ENCODE measurements at places on chromosomes 7 and 10.
A peak's percentile ranks its signal among the peaks of the same experiment; 100 is the strongest.

DNA sequence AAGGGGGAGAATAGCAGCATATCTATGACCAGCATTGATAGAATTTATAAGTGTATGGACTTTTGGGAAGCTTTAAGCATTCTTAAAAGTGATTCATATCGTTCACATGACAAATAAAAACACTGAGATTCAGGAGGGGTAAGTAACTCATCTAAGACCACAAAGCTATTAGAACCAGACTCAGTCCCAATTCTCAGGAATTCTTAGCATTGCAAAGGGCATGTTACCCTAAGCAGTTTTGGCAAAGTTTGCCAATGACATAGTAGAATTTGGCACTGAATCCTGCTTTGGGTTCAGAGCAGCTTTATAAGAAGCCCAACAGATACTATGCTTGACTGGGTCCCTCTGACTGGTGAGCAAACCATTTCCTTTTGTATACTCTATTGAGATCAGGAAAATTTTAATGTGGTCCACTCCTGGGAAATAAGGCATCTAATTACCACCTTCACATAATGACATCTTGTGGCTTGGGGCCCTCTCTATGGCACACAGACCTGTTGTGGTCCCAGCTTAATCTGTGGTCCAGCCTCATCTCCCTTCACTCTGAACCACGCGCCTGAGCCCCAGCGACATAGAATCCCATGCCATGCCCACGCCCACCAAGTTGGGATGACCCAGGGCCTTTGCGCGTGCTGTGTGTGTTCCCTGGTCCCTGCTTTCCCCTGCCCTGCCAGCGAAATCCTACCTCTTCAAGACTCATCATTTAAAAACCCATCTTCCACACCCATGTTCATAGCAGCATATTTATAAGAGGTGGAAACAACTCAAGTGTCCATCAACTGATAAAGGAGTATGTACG lies 37.5 kb upstream of the DOCK1 start:
- DNase-seq = no peak

- DNase-seq = no peak
Observed at GRCh38 chr10:91010952-91011351, 90.1 kb upstream of the ANKRD1 start.

GRCh38 chr7:48350515-48350914 lies 179.3 kb downstream of the ABCA13 start:
- no peak for DNase-seq

DNA sequence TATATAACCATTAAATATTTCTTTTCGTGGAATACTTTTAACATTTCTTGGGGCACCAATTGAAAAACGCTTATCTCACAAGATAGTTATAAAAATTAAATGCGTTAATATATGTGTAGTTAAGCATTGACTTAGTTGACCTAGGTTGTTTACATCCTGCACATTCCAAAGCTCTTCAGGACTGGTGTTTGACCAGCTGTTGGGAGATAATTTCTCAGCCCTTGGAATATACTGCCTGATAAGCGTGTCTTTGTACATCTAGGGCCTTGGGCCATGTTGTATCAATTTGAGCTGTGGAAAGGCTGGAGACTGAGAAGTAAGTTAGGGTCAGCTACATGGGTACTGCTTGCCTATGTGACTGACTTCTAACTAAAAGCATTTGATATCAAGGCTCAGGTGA lies 90.0 kb upstream of the AOAH start:
- no peak for DNase-seq

DNA sequence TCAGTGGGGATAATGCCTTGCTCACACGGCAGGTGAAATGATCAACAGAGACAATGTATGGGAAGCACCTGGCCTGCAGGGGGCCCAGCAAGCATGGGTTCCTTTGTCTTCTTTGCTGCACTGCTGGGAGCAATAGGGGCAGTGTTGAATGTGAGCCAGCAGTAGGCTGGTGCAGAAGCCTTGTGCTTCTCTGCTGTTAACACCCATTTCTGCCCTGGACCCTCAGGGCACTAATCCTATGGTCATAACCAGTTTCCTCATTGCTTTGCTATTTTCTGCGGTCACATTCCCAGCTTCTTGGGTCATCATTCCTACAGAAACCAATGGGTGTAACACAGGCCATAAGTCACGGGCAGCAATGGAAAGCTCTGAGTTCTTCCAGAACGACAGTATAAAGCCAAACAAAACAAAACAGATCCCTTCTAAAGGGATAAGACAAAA lies 10.9 kb upstream of the LGI1 start:
- DNase-seq = peak; percentile 31

DNA sequence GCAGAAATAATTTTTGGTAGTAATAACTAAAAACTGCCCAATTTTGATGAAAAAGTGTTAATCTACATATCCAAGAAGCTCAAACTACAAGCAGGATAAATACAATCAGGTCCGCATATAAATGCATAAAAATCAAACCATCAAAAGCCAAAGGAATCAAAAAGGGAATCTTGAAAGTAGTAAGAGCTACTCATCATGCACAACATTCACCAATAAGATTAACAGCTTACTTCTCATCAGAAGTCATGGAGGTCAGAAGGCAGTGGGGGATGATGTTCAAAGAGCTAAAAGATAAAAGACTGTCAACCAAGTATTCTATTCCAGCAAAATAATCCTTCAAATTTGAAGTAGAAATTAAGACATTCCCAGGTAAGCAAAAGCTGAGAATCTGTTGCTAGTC lies 76.4 kb downstream of the CRPPA start:
- DNase-seq = no peak

DNA sequence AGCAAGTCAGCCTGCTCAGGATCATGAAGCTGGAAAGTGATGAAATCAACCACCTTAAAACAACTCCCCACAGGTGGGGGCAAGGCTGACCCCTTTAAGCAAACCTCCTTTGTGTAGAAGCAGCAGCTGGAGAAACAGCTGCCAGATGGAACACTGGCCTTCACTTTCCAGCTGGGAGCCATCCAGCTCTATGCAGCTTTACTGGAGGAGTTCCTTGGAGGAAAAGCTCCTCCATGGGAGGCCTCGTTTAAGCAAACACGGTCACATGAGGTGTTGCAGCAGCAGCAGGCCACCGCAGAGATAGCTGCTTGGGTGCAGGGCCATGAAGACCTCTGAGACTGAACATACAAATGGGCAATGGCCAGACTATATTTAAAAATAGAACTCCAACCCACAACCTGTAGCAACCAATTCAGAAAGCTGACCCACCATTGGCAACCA lies 13.0 kb upstream of the DLG5 start:
- no peak for DNase-seq
